ENCODE measurements at places on chromosomes 5 and 9.

DNA sequence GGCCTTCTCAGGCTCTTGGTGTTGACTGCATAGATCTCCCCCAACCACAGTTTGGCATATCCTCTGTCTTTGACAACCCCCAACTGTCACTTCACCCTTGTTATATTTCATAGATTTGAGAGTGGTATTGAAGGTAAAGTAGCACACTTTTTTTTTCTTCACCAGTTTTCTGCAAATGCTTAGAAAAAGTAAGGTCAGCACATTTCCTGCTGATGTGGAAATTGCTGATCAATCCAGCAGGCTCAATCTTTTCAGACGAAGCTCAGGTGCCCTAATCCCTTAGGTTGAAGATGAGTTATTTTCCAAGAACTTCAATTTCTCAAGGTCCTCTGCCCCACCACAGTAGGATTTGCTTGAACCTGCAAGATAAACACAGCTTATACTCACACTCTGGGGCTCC lies 38.5 kb upstream of the ANKRD31 start:
- no peak for DNase-seq

- DNase-seq, result no peak
These were observed 94.2 kb downstream of the AGTPBP1 start for GRCh38 chr9:85647571-85647970.

- no peak for DNase-seq
These were observed 141.4 kb downstream of the EBF1 start for GRCh38 chr5:158958021-158958994.

GRCh38 chr9:86867804-86868313 lies 79.4 kb downstream of the GAS1 start:
- DNase-seq, result no peak

- DNase-seq, result no peak
These were observed 4.2 kb downstream of the MEGF10 start for GRCh38 chr5:127294829-127295228.

GRCh38 chr5:96321345-96321744 lies 111.7 kb downstream of the PCSK1 start:
- no peak for DNase-seq

DNA sequence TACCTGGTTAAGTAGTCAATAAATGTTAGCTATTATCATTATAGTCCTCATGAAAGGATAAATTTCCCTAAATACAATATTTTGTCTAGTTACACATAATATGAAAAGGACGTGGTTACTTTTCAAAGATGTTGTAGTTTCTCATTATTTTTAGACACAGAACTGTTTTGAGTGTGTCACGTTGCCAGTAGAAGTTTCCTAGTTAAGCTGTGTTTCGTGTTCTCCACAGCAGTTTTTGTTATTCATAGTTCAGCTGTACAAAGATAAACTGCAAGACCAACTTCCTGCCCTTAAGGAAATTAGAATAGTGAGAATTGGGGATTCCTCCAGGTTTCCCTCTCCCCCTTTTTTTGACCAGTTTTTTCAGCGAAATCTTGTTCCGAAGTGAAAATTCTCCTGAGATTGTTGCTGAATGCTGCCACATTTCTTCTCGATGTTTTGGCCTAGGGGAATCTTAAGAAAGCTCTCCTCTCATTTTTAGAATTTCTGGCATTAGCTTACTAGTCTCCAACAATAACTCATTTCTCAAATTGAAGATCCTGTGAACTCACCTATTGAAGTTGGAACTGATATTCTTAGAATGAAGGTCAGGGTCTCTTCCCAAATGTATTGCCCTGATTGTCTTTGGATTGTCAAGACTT lies 176.1 kb downstream of the PAM start:
- no peak for DNase-seq

DNA sequence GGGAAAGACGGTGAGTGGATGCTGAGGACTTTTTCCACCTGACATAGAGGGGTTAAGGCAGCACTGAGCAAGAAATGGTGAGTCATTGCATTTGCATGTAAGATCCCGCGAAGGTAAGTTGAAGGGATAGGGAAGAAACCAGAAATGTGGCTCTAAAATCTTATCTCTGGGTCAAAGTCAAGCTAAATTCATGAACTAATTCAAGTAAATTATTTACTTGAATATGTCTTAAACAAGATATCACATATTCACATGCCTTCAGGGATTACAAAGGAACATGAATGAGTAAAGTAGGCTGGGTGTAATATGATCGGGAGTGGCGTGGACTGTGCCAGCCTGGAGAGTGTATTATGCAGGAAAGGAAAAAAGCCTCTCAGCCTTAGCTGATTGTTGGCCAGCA lies 74.4 kb upstream of the EQTN start:
- no peak for DNase-seq

DNA sequence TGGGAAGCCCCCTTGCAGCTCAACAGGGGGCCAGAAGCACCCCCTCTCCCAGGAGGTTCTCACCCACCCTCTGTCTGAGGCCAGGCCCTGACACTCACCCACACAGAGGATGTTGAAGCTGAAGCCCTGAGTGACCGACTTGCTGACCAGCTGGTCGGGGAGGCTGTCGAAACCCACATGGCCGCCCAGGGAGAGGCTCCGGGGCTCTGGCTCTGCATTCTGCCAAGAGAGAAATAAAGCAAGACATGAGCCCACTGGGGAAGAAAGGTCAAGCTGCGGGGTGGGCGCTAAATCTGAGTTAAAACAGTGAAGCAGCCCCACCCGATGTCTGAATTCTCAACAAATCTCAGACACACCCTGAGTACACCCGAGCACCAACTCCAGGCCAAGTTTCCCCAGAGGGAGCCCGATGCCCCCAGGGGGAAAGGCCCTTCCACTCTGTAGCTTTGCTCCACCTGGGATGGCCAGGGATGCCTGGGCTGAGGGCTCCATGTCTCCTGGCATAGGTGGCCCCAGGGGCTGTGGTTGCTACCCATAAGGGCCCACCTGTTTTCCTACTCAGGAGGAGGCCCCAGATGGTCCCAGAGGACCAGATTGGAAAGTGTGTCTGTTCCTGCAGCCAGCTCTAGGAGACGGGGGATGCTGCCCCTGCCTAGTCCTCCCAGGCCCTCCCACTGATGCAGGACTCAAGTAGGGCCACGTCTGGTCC lies 11.6 kb downstream of the SEPTIN8 start:
- no peak for DNase-seq

GRCh38 chr5:150347451-150347850 lies 10.0 kb upstream of the TCOF1 start:
- DNase-seq, result no peak

- DNase-seq, result no peak
These were observed 32.4 kb upstream of the STX17 start for GRCh38 chr9:99873943-99874584.

- DNase-seq, result no peak
These were observed 11.4 kb downstream of the OTULIN start for GRCh38 chr5:14675865-14676300.

- DNase-seq, result no peak
These were observed 53.2 kb upstream of the HMHB1 start for GRCh38 chr5:143758750-143759149.

GRCh38 chr9:967436-967835 lies 9.0 kb upstream of the DMRT3 start:
- no peak for DNase-seq

DNA sequence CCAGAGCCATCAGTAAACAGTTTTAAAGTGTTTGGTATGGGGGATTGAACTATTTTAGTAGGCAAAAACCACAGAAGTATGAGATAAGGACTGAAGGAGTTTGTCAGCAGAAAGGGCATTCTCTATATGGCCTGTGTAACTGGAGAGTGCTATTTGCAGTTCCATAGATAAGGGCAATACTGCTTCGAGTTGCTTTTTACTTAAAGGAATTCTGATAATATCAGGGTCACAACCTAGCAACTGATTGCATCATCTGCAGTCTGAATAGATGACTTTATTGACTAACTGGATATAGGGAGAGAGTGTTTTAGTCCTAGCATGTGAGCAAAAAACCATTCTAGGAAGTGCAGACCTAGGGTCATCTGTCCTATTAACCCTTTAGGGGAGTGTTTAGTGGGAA lies 645.2 kb upstream of the PTPRD start:
- no peak for DNase-seq

DNA sequence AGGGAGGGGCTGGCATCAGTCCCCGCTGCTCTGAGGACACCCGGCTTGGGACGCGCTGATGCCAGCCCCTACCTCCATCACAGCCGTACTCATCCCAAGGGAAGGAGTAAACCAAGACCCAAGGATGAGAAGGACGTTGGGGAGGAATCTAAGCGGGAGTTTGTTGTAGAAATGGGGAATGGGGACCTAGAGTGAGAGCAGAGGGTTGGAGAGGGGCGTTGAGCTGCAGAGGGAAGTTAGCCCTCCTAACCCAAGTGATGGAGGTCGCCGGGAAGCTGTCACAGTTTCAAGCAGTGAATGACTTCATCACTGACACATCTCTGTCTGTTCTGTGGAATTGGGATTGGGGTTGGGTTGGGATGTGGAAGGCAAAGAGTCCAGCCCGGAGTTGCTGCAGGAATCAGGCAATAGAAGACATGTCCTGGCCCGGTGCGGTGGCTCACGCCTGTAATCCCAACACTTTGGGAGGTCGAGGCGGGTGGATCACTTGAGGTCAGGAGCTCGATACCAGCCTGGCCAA lies 759 bp upstream of the SUSD1 start:
- no peak for DNase-seq

- DNase-seq, result no peak
These were observed 10.0 kb upstream of the GDA start for GRCh38 chr9:72139226-72139625.

DNA sequence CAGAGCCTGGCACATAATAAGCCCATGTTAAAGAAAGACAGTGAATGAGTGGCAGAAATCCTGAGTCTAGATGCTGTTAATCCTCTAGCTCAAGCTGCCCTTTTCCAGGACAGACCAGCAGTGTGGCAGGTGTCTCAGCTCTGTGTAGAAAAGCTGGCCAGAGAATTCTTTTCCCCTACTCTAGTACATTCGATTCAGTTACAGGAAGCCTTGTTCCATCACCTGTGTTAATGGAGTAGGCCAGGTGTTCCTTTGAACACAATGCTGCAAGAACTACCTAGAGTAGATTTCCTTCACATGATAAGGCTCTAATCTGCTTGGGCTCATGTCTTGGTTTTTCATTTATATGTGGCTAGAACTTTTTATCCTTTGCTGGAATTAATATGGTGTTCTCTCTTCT lies 52.5 kb downstream of the NUP214 start:
- no peak for DNase-seq

GRCh38 chr5:136027311-136027710 lies 1.5 kb upstream of the TGFBI start:
- DNase-seq, result no peak

DNA sequence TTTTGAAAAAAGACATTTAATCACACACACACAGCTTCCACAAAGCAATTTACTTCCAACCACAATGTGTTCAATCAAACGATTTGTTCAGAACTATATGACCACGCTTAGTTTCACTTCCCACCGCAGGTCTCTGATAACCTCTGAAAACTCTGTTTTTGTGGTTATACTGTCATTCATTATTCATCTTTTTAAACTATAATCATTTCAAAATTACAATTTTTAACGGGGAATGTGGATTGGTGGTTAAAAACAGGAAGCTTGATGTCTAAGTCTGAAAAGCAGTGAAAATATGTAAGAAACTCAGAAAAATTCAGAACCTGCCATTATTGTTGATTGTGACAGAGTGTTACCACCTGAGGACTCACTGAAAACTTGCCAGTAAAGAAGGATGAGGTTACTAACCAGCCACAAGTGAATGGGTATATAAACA lies 12.7 kb upstream of the TMEM174 start:
- peak; percentile 16 for DNase-seq
